ENCODE measurements at places on chromosomes 4 and X.
A peak's percentile ranks its signal among the peaks of the same experiment; 100 is the strongest.

DNA sequence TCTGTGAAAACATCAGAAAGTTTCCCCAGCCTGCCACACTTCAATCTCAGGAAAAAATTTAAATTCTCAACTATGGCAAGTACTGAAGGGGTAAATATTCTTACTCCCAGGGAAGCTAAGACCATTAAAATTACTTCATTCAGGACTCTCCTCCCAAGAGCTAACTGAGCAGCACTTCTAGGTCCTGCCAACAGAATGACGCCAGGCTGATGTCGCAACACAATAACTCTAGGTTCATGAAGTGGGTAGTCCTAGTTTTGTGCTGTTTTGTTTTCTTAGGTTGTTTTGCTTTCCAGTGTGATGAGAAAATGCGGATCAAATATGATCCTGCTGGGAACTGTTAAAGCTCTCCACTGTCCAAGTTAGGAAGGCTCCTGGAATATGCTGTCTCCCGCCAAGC, 180.0 kb downstream of the NKX6-1 start:
- no peak for DNase-seq

GRCh38 chrX:7889135-7889534, 38.1 kb downstream of the PNPLA4 start:
- DNase-seq: no peak

- DNase-seq: peak; percentile 58
Measured at GRCh38 chrX:129823115-129823514, 20.6 kb downstream of the ZDHHC9 start.

DNA sequence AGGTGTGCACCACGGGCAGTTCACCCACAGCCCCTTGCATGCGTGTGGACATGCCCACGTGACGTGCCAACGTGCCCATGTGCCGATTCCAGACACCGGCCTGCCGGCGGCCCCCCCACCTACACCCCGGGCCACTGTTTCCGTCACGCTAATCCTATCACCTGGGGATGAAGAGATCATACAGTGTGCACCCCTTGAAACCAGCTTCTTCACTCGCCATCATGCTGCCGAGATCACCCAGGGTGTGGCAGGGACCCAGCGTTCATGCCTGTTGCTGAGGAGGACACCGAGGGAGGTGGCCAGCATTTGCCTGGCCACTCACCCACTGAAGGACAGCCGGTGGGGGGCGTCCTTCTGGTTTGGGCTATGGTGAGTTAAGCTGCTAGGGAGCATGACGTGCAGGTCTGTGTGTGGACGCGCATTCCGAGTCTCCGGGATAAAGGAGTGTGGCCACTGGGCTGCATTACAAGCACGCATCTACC, 14.1 kb downstream of the CTBP1 start:
- DNase-seq: no peak

DNA sequence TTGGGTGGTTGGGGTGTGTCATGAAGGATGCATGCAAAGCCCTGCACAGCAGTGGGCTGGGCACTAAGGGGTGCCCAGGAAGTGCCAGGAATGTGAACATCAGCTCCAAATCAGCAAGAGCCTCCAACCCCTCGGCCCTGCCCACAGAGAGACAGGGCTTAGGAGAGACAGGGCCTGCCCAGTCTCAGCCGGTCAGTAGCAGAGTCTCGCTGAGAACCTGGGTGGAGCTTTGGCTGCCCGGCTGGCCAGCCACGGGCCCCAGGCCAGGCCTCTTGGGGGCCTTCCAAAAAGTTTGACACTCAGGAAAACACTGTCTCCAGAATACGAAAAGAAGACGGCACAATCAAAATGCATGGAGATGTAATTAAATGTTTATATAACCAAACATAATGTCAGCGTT, 4.3 kb upstream of the MXD4 start:
- DNase-seq: no peak

- DNase-seq: no peak
Measured at GRCh38 chrX:48786341-48786800, at the start of gene GATA1. TSS of gene GATA1 (plus strand) at chrX:48786590. CDS start at chrX:48791110, 4,520 bp downstream.

GRCh38 chr4:126838941-126839679, 793.6 kb upstream of the INTU start:
- no peak for DNase-seq

- DNase-seq: no peak
Measured at GRCh38 chr4:100679926-100680325, 162.1 kb upstream of the EMCN start.

- DNase-seq: peak; percentile 48
Measured at GRCh38 chr4:158624889-158625478, 46.7 kb downstream of the C4orf46 start.

GRCh38 chr4:140309124-140309870, 64.1 kb upstream of the SCOC start:
- DNase-seq: no peak

- no peak for DNase-seq
Measured at GRCh38 chrX:25022499-25023325, 6.9 kb upstream of the ARX start.

GRCh38 chr4:123217664-123218063, 178.9 kb upstream of the SPRY1 start:
- no peak for DNase-seq

- no peak for DNase-seq
Measured at GRCh38 chrX:68651110-68651509, 3.6 kb downstream of the STARD8 start.

DNA sequence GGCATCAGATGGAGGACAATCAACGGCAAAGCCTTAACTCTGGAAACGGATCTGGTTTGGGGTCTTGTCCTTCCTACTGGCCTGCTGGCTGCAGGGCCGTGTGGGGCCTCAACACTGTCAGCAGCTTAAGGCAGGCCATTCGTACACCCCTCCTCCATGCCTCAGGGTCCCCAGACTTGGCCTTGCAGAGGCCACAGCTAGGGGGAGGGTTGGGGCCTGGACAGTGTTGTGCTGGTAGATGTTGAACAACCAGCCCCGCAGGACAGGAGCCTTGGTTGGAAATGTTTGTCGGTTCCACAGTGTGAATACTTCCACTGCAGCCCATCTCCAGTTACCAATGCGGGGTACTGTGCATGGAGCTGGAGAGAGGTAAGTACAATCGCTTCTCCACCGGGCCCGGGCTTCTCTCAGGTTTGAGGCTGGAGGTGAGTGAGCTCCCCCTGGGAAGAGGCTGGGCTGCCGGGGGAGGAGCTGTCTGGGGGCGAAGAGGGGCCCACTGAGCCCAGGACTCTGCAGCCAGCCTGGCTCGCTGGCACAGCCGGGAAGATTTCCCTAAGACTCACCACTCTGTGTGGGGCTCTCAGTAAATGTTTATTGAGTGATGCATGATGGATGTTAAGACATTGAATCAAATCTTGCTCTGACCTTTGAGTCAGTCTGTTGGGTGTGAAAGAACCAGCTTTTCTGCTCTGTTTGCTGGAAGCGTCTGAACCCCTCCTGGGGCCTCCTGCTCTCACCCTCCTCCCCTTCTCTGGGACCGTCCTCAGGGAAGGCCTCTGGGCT, 19.7 kb upstream of the GPR78 start:
- DNase-seq: no peak

DNA sequence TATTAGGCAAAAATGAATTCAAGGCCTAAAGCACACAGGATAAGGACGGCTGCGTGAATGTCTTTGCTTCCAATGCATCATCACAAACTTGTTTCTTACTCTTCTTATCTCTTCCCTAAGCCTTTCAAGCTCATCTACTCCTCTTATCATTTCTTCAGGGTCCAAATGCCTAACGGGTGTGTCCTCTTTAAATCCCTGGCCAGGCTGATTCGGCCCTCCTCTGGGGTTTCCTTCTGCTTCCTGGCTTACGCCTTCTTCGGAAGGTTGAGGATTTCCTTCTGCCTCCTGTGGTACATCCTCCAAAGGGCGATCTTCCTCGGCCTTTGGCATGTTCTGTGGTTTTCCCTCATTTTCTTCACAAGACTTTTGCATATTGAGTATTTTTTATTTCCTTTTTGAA, 1.3 kb downstream of the TCEAL8 start:
- no peak for DNase-seq

- no peak for DNase-seq
Measured at GRCh38 chr4:21226637-21227538, 526.6 kb downstream of the PACRGL start.

DNA sequence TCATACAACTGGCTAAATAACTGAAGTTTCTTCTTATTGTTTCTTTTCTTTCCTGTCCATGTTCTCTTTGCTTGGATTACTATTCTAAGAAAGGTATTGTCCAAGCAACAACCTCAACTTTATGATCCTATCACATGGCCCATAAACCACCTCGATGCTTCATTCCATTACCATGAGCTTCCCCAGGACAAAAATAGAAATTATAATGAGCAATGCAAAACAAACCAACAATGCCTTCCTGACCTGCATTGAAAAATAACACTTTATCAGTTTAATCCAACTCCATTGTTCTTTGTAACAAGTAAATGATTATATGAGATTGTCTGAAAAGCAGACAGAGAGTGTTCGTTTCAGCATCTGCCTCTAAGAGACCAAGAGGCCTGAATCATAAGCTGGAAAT, 148.8 kb downstream of the HS6ST2 start:
- DNase-seq: no peak

DNA sequence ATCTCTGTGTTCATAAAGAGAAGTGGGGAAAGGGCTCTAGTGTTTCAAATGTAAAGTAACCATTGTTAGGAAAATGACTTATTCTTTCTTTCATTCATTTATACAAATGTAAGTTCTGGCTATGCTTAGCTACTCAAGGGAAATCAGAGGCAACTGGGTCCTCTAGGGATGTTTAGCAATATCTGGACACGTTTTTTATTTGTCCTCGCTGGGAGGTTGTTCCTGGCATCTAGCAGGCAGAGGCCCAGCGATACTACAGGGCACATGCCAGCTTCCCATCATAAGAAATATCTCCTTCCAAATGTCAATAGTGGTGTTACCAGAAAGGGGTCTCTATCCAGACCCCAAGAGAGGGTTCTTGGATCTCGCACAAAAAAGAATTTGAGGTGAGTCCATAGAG, 150.0 kb downstream of the VCX3A start:
- DNase-seq: no peak

DNA sequence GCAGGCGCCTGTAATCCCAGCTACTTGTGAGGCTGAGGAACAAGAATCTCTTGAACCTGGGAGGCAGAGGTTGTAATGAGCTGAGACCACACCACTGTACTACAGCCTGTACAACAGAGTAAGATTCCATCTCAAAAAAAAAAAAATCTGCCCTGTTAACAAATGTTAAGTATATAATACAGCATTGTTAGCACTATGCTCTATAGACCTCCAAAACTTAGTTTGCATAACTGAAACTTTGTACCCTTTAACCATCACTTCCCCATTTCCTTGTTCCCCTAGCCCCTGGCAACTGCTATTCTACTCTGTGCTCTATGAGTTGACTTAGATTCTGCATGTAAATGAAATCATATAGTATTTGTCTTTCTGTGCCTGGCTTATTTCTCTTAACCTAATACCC, 76.7 kb downstream of the TAB3 start:
- DNase-seq: no peak

DNA sequence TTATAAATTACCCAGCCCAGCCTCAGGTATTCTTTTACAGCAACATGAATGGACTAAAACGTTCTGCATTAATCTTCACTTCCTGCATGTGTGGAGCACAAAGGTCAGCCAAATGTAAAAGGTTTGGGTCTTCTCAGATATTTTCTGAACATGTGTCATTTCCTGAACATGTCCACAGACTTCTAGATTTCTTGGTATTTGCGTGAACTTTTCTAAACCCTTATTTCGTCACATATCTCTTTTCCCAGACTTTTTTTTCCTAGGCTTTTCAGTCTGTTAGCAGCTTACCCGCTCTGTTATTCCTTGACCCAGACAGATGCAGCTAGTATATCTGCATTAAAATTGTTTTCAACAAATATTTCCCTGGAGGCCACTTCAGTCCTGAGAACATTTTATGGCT, 57.3 kb upstream of the USP51 start:
- DNase-seq: no peak

GRCh38 chrX:110167952-110168451, 149.9 kb downstream of the AMMECR1 start:
- peak; percentile 21 for DNase-seq

- DNase-seq: no peak
Measured at GRCh38 chrX:36266155-36266554, 346.6 kb downstream of the CFAP47 start.

DNA sequence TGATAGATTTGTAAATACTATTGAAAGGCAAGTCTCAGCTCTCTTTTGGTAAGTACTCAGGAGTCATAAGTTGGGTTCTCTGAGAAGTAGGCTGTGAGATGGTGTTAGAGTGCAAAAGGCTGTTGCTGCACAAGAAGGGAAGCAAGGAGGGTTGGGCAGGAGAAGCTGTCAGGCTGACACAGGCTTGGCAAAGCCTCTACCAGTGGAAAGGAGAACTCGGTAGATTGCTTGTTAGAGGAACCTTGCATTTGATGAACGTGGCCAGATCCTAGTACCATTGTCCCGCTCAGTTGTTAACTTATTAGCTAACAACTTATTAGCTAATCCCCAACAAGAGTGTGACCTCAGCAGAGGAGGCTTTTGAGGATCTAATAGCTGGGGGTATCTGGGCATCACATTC, 449.3 kb upstream of the BOD1L1 start:
- DNase-seq: no peak

DNA sequence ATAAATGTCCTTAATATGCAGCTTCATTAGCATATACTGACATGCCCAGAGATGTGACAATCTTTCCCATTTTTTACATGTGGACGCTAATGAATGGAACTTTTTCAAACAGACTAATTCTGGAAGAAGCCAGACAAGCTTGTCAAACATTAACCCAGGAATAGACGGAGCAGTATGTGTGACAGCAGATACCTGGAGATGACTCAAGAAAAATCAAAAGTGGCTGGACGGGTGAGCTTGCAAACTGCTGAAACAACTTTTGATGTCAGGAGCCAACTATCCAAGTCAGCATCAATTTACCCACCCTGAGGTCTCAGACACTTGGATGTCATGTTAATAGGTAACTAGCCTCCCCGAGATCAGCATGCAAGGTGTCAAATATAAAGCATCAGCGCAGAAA, 183.0 kb downstream of the PACRGL start:
- DNase-seq: no peak

GRCh38 chr4:88308587-88308986, 24.2 kb upstream of the PPM1K start:
- no peak for DNase-seq

DNA sequence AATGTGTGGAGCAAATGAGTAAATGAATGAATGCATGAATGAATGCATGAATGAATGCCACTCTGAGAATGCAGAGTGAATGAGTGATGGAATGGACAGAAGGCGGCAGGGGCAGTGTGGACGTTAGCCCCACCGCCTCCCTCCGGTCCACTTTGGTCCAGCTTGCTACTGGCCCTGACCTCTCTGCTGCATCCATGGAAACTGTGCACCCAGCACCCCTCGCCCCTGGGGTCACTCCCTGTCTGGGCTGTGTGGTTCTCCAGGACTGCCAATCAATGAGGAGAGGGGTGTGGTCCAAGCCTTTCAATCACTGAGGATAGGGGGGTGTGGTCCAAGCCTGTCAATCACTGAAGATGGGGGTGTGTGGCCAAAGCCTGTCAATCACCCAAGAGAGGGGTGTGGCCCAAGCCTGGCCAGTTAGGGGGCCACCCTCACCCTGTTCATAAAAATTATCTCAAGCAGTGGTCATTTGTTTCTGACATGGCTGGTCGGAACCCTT, 39.2 kb upstream of the ASMTL start:
- DNase-seq: peak; percentile 71

- no peak for DNase-seq
Measured at GRCh38 chrX:150199181-150199580, 163.9 kb upstream of the MAMLD1 start.

- DNase-seq: no peak
Measured at GRCh38 chrX:145630806-145631435, 186.7 kb upstream of the SLITRK2 start.
